ENCODE measurements at places on chromosomes 7 and 10. TPM values are rescaled to one million over a fixed set of nuclear protein-coding genes. Genes with fewer than 3 reads are reported as not detected.

DNA sequence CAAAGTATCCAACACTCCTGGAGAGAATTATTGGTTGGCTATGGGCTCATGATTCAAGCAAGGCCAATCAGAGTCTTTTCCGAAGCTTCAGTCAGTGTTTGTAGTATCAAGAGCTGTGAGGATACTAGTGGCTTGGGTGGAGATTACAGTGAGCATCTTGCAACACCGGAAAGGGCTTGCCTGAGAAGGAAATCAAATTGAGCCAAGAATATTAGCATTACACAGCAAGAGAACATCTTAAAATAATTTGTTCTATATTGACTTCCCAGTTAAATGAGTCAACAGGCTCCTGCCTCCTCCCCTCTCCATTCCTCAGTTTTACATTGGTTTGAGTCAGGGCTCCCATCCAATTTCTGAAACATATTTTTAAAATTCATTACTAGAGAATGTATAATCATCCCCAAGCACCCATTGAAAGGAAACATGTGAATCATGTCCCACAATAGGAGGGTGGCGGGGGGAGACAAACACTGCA is 127.4 kb downstream of the ELAPOR2 start:
- peak overlapping the region; percentile 55 for H3K27ac ChIP-seq
- H3K27me3 ChIP-seq = no peaks in the 10 kb centered on the region
- no peak for DNase-seq

- H3K4me1 ChIP-seq = no peaks in the 10 kb centered on the region
- no peaks in the 10 kb centered on the region for H3K36me3 ChIP-seq
- H3K4me3 ChIP-seq = no peak overlapping the region
- no peak overlapping the region for H3K27ac ChIP-seq
Measured at GRCh38 chr7:121901026-121901425, 28.1 kb downstream of the PTPRZ1 start.

- H3K27ac ChIP-seq = no peak overlapping the region
- H3K4me1 ChIP-seq = no peaks in the 10 kb centered on the region
- no peaks in the 10 kb centered on the region for H3K36me3 ChIP-seq
Measured at GRCh38 chr7:117950601-117951260, 77.5 kb upstream of the CTTNBP2 start.

DNA sequence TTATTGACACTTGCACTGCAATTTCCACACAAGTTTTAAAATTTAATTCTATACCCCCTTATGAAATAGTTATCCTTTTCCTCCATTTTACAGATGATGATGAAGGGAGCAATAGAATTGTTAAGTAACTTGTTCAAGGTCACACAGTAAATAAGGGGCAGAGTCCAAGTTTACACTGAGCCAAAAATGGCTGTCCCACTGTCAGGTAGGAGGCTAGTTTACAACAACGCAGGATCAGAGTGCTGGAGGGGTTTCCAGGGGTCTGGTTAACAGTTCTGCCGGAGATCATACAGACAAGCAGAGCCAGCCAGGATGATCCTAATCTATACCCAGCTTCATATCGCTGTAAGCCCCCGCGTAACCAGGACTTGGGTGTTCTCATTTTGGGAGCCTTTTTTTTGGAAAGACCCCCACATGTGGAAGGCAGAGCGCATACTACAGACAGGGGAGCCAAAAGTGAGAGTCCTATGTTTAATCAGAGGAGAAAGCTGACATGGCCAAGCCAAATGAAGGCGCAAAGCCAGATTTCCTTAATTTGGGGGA is 524 bp upstream of the UNC5B start:
- no peak overlapping the region for H3K4me3 ChIP-seq
- peak overlapping the region; percentile 94 for H3K27ac ChIP-seq
- H3K27me3 ChIP-seq = no peaks in the 10 kb centered on the region
- H3K36me3 ChIP-seq = no peaks in the 10 kb centered on the region
- DNase-seq = no peak

DNA sequence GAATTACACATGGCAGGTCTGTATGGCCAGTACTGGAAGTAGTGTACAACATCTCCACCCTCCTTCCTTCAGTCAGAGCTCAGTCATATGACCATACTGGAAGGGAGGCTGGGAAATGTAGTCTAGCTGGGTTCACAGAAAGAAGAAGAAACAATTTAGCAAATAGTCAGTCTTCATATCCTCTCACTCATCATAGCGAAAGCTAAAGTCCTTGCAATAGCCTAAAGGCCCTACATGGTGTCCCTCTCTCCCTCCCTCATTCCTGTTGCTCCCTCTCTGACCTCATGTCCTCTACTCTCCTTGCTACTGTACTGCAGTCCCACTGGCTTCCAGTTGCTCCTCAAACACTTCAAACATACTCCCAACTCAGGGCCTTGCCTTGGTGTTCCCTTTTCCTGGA is 4.3 kb upstream of the CALU start:
- no peaks in the 10 kb centered on the region for H3K36me3 ChIP-seq
- no peak for DNase-seq
- H3K27me3 ChIP-seq = no peaks in the 10 kb centered on the region
- no peak overlapping the region for H3K27ac ChIP-seq
- H3K4me3 ChIP-seq = no peak overlapping the region

GRCh38 chr10:121169406-121169805 is 318.2 kb downstream of the WDR11 start:
- DNase-seq = no peak
- no peak overlapping the region for H3K27ac ChIP-seq
- H3K27me3 ChIP-seq = no peaks in the 10 kb centered on the region
- H3K4me3 ChIP-seq = no peak overlapping the region
- no peaks in the 10 kb centered on the region for H3K4me1 ChIP-seq

DNA sequence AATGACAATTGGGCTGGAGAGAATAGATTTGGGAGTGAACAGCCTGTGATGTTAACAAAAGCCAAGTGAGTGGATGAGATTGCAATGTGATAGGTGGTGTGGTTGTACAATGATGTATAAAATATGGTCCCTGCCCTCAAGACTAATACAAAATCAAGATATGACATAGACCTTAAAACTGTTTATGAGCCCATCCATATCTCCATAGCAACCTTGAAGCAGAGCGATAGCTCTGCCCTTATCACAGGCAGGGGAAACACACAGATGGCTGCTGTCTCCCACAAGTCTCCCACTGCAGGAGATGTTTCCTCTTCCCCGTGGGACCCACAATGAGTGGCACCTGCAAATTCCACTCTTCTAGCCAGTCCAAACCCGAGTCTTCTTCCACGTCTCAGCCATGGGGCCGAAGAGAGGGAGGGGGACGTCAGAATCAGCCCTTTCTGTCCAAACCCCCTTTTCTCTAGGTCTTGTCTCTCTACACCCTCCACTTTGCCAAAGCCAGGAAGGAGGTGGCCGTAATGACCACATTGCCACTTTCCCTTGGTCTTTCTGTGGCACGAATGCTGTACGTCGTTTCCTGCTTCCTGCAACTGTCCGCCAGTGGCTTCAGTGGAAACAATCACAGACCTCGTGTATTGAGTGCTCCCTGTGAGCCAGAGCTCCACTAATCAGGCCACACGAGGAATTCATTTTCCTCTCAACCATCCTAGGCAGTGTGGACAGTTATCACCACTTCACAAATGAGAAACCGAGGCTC is 7.5 kb upstream of the TBXAS1 start:
- no peak overlapping the region for H3K4me3 ChIP-seq
- no peaks in the 10 kb centered on the region for H3K4me1 ChIP-seq
- no peaks in the 10 kb centered on the region for H3K36me3 ChIP-seq
- H3K27me3 ChIP-seq = no peaks in the 10 kb centered on the region

GRCh38 chr7:5382281-5382892 is 41.2 kb downstream of the TNRC18 start:
- DNase-seq = no peak
- H3K27ac ChIP-seq = no peak overlapping the region
- no peak overlapping the region for H3K4me3 ChIP-seq
- H3K4me1 ChIP-seq = peaks cover 56% of the 10 kb centered on the region
- H3K36me3 ChIP-seq = peaks cover 4% of the 10 kb centered on the region

GRCh38 chr7:39005036-39005435 is 27.3 kb downstream of the POU6F2 start:
- DNase-seq = no peak
- no peak overlapping the region for H3K4me3 ChIP-seq
- no peaks in the 10 kb centered on the region for H3K36me3 ChIP-seq
- no peaks in the 10 kb centered on the region for H3K4me1 ChIP-seq
- no peak overlapping the region for H3K27ac ChIP-seq

- H3K4me1 ChIP-seq = no peaks in the 10 kb centered on the region
- no peaks in the 10 kb centered on the region for H3K27me3 ChIP-seq
- no peak overlapping the region for H3K27ac ChIP-seq
Measured at GRCh38 chr7:115226410-115226809, 304.5 kb downstream of the MDFIC start.

GRCh38 chr7:99248391-99249095 is 24.1 kb upstream of the MYH16 start:
- H3K27me3 ChIP-seq = peaks cover 10% of the 10 kb centered on the region
- H3K27ac ChIP-seq = no peak overlapping the region
- no peaks in the 10 kb centered on the region for H3K36me3 ChIP-seq
- H3K4me1 ChIP-seq = no peaks in the 10 kb centered on the region
- no peak for DNase-seq

DNA sequence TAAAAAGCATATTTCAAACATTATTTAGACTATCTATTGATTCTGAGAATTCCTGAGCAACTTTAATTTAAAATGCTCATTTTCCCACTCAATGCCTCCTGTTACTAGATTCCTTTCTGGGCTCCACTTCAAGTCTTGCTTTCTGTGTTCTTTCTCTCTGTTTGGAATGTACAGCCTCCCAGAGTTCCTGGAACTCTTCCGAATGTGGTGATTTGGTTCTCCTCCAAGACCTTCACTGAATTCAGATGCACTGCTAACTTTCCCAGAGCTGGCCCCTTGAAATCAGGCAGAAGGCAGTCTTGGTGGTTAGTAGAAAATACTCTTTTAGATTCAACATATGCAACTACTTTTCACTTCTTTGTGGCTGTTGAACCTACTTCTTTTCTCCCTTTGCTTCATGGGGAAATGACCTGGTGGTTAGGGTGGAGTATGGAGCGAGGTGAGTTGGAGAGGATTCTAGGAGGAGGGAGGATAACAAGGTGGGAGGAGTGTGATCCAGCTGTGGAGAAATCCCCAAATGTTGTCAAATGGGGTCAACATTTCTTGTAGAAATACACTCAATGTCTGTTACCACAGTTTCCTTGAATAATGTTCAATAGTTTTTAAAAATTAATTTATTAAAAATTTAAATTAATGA is 27.9 kb upstream of the CCDC7 start:
- peaks cover 13% of the 10 kb centered on the region for H3K4me1 ChIP-seq
- H3K36me3 ChIP-seq = no peaks in the 10 kb centered on the region
- no peaks in the 10 kb centered on the region for H3K27me3 ChIP-seq
- H3K4me3 ChIP-seq = no peak overlapping the region

DNA sequence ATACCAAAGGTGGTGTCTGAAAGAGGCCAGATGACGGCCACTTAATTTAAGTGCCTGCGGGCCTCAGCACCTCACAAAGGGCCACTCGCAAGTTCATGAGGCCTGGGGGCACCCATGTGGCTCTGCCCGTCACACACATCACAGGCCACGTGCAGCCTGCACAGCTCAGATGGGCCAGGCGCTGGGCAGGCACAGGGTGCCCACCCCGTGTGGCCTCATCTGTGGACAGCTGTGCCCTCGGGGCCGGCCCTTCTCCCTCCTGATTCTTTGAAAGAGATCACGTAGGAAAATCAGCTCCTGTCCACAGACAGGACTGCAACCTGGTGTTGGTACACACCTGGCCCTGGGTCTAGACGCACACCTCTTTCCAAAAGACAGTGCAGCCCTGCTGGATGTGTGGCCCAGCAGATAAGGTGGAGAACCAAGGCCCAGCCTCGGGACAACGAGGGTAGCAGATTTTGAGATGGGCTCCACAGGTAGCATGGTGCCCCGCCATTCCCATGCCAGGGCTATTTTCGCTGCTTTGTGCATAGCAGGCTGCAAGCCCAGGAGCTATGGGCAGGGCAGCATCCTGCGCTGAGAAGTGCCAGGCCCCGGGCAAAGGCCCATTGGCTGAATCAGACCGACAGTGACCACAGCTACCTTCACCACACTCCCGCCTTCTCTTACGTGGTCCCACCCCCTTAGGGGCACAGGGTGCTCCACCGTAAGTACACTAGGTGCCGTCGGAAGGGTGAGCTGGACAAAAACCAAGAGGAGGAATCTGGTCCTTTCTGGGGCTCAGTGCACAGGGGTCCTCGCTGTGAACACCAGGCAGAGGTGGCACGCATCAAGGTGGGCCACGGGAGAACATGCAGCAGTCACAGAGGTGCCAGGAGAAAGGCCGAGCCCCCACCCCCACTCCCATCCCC is 124.5 kb downstream of the EBF3 start:
- H3K27me3 ChIP-seq = no peaks in the 10 kb centered on the region
- no peak overlapping the region for H3K27ac ChIP-seq
- H3K36me3 ChIP-seq = peaks cover 81% of the 10 kb centered on the region
- no peak for DNase-seq

The WBP1L gene
- 17.3 TPM for total RNA-seq

The SORCS1 gene
- total RNA-seq = 1.1 TPM

The EFCAB10 gene
- total RNA-seq = not detected

The HOXA2 gene
- total RNA-seq = not detected

The CALHM1 gene
- not detected for total RNA-seq

The STAG3 gene
- 1.4 TPM for total RNA-seq

The CRHR2 gene
- total RNA-seq = 0.44 TPM

All from heart right ventricle (tissue), 16 donors.